ENCODE measurements at places on chromosomes 12 and 14. TPM values are rescaled to one million over a fixed set of nuclear protein-coding genes. Genes with fewer than 3 reads are reported as not detected.

DNA sequence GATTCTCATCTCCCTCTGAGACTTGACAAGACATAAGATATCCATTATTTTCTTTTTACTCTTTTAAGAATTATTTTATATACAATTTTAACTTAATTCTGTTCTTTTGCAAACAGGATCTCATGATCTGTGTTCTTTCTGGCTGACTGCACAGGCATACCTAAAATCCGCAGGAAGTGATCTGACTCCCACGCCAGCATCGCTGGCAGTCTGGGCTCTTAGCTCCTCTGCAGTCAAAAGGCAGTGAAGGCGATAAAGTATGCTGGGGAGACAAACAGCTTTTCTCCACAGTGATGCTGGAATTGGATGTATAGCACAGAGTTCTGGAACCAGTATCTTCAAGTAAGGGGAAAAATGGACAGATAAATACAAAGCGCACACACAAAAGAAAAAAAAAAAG lies 52.4 kb downstream of the DICER1 start:
- no peak for DNase-seq

DNA sequence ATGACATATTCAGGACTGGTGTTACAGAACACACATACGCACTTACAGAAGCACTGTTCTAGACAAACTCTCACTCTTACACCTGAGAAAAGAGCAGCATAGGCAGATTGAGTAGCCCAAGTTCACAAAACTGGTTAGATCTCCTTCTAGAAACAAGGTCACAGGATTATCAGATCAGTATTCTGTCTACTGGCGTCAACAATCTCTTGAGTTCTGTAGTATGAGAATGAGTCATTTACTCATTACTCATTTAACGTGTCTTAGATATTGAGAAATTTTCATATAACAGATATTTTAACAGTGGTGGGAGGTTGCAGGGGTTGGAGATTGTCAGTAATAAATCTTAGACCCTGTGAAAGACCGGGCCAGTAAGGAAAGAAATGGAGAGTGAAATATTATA lies 2.8 kb upstream of the TSPAN8 start:
- no peak for DNase-seq

DNA sequence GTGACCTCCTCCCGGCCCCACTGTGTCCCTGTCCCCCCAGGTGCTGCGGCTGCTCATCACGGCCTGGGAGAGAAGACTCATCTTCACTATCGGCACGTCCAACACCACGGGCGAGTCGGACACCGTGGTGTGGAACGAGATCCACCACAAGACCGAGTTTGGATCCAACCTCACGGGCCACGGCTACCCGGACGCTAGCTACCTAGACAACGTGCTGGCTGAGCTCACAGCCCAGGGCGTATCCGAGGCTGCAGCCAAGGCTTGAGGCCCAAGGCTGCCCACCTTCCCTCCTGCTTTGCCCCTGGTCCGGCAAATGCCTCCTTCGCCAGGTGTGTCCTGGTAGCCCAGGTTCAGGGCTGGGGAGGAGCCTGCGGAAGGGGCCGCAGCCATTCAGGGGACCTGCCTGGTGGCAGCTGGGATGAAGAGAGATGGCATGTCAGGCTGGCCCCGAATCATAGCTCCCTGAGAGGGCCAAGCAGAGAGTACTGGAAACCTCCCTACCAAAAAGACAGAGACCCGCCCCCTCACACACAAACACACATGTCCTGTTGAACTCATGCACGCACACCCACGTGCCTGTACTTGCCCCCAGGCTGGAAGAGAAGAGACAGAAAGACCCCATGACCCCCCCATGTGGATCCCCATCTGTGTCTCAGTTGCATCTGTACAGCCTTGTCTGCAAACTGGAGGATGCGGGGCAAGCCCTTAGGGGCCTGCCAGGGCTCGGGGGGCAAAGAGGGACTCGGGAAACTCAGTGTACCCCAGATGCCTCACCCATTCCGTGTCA lies 38.7 kb downstream of the RASAL1 start:
- no peak for DNase-seq

DNA sequence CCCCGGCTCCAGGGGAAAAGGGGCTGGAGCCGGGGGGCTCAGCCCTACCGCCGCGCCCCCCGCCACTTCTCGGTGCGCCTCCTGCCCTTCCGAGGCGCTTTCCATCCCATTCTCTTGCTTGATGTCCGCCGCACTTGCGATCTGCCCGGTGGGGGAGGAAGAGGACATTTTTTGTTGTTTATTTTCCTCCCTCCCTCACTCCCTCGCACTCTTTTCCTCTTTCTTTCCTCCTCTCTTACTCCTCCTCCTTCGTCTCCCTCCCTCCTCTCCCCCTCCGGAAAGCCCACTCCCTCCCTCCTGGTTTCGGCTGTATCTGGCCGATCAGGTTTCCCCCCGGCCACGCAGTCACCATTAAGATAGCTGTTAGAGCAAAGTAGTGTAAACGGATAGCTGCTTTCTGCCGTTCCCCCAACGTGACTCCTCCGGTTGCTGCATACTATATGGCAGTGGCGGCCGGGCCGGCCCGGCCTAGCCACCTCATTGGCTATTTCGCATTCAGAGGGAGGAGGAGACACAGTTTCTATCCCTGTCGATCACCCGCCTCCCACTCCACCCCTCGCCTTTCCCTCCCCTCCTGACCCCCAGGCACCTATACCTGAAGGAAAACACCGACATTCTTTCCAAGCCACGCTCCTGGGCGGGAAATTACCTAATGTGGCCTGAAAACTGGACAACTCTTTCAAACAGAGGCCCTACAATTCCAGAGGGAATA lies at the start of gene SIX4:
Gene SIX4, minus strand, starts transcription at position 445 of the 712 bp plus-strand sequence. Its CDS starts 277 bp downstream, at position 168.
- peak; percentile 55 for DNase-seq

DNA sequence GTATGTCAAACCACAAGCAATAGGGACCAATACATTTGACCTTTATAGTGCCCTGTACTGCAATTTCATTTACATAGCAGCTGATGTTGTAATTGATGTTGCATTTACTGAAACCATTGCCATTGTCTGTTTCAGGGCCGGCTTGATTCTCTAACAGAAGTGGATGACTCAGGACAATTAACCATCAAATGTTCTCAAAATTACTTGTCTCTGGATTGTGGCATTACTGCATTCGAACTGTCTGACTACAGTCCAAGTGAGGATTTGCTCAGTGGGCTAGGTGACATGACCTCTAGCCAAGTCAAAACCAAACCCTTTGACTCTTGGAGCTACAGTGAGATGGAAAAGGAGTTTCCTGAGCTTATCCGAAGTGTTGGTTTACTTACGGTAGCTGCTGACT lies 216.0 kb downstream of the AKAP6 start:
- DNase-seq = no peak

- no peak for DNase-seq
These were observed 103.5 kb upstream of the FRMD6 start for GRCh38 chr14:51548187-51548586.

DNA sequence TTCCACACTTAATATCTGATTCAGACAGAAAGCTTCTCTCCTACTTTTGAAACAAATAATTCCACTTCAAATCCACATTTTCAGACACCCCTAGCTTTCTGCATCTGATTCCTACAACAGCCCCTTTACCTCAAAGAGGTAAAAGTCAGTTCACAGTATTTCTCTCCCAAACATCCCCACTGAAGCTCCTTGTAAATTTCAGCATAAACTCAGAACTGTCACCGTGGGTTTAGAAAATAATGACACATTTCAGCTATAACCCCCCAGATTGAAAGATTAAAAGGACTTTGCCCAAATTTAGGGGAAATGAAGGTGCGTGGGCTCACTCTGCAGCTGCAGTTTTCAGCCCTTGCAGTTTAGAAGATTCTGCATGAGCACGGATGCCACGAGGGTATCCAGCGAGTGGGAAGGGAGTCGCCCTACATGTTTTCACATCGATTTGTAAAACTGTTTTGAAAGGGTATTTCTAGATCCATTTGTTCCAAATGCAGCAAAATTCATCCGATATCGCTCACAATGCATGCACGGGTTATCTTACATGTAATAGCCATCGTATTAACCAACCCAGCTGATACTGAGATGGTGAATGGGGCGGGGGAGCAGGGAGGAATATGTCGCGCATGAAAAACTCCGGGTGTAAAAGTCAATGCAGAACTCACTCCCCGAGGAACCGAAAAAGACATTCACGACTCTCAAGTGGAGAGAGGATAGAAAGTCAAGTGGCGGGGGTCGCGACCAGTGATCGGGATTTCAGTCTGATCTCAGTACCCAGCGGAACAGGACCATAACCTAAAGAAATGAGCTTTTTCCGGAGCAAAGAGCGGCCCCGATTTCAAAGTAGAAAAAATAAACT lies 5.0 kb upstream of the CCND2 start:
- peak; percentile 48 for DNase-seq

The IRAK3 gene
- polyA plus RNA-seq = 31.6 TPM

The PMCH gene
- 0.27 TPM for polyA plus RNA-seq

The ESYT1 gene
- polyA plus RNA-seq = 82.4 TPM

GRCh38 chr12:99712281-99712680 lies 64.7 kb downstream of the GARIN6 start:
- DNase-seq = no peak

- no peak for DNase-seq
These were observed 19.3 kb upstream of the NCOR2 start for GRCh38 chr12:124586756-124587155.

Data from right lung (tissue), 10 donors.